ENCODE measurements at places on chromosomes 5 and 9.

- no peak for DNase-seq
Measured at GRCh38 chr9:134575103-134575900, 66.3 kb upstream of the COL5A1 start.

DNA sequence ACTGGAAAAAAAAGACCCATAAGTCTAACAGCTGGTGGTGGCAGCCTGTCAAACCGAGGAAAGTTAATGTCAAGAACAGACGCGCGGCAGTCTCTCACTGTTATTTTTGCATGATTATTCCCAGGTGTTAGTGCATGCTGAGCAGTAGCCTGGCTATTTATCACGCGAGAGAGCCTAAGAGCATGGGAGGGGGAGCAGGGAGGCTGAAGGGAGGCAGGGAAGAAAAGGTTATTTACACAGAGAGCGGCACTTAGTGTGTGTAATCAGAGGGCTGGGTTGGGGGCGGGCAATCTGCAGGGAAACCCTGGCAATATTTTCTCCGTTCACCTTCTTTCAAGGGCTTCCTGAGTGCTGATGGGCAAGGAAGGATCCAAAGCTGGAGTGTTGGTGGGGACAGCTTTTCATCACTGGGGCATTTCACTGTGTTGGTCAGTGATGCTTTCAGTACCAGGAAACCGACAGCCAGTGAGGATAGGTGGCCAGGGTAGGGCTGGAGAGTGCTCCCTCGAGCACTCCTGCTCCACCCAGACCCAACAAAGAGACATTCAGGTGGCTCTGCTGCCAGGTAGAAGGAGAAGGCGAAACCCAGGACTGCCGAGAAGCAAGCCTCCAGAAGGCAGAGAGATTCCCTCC, 39.6 kb downstream of the ZNF608 start:
- peak; percentile 77 for DNase-seq

DNA sequence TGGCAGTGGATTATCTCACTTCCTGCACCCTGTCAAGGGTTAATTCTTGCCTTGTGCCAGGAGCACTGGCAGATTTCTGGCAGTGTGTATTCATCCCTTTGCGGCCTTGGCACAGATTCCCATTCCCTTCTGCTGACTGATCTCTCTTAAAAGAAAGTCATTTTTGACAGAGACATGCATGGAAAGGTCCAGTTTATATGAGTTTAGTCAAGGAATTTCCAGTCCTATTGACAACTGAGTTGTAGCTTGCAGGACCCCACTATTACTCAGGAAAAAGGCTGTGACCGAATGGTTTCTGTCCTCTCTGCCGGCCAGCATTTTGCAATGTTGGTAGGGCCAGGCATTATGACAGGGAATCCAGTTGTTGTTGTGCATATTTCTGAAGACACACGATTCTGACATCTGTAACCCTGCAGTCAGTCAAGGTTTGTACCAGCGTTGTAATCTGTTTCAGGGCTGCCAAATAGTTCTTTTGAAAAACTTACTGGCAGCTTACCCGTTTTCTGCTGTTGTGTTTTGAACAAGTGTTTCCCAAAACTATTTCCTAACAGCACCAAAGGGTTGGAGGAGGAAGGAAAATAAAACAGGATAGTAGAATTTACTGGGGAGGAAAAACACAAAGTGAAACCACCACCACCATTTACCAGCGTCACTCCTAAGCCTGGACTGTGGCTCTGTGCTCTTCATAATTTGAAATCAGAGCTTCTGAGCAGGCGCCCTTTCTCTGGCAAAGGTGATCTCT, 243.4 kb upstream of the KLF4 start:
- no peak for DNase-seq

GRCh38 chr9:14993061-14993800, 83.0 kb upstream of the FREM1 start:
- DNase-seq: no peak

DNA sequence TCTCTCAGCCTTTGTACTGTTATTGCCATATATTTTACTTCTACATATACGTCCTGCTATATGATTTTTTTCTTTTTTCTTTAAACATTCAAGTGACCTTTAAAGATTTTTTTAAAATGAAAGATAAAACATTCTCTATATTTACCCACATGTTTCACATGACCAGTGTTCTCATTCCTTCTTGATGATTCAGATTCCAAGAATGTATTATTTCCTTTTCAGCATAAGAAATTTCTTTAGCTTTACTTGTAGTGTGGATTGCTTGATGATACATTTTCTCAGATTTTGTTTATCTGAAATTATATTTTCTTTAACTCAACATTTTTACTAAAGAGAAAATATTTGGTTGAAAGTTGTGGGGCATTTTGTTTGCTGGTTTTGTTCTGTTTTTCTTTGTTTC, 792.1 kb downstream of the BRINP1 start:
- DNase-seq: no peak
